AG04449 (cell line): ENCODE measurements at places on chromosomes 1 and 21.

DNA sequence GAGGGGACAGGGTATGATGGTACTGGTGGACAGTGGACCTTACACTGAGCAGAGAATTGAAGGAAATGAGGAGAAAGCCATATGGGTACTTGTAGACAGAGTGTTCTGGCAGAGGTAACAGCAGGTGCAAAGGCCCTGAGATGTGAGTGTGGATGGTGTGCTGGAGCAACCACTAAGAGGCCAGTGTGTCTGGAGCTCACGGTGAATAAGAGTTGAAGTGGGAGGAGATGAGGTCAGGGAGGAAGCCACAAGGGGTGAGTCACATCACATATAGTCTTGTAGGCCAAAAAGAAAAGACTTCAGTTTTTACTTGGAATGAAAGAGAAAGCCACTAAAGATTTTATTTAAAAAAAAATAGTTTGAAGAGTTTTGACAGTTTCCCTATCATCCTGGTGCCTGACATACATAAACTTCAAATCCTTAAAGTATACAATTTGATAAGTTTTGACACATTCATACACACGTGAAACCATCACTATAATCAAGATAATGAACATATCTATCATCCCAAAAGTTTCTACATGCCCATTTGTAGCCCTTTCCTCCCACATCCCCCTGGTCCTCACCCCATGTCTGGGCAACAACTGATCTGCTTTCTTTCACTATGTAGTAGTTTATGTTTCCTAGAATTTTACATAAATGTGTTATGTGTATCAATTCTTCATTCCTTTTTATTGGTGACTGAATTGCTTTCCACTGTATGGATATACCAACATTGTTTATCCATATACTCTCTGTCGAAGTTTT is 148.4 kb downstream of the GPATCH2 start:
- peak; percentile 62 for DNase-seq

DNA sequence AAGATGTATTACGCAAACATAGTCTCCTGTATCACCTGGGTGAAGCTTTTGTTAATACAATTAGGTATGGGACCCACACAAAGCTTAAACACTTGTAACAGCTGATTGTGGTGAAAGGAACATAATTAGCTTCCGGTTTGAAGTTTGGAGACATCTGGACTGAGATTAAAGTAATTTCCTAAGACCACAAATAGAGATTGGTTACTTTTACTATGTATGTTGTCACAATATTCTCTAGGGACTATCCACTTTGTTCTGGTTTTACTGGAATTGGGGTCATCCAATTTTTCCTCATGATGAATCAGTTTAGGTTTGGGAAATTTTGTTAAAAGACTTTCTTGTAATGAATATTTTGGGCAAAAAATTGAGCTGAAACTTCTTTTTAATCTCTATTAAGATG is 71.8 kb upstream of the SAMSN1 start:
- no peak for DNase-seq

DNA sequence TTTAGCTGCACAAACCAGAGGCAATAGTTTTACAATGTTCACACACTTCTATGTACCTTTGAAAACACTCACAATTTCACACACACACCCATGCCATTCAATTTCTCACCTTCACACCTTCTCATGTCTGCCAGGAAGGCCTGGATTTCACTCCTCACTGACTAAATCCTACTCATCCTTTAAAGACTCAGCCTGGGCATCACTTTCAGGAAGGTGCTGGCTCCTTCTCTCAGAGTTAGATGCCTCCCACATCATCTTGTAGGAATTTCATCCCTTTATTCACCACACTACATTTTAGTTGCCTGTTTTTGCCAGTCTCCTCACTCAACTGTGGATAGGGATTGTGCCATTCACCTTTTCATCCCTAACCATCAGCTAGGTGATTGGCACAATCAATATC is 2.3 kb downstream of the IL20 start:
- DNase-seq = no peak

DNA sequence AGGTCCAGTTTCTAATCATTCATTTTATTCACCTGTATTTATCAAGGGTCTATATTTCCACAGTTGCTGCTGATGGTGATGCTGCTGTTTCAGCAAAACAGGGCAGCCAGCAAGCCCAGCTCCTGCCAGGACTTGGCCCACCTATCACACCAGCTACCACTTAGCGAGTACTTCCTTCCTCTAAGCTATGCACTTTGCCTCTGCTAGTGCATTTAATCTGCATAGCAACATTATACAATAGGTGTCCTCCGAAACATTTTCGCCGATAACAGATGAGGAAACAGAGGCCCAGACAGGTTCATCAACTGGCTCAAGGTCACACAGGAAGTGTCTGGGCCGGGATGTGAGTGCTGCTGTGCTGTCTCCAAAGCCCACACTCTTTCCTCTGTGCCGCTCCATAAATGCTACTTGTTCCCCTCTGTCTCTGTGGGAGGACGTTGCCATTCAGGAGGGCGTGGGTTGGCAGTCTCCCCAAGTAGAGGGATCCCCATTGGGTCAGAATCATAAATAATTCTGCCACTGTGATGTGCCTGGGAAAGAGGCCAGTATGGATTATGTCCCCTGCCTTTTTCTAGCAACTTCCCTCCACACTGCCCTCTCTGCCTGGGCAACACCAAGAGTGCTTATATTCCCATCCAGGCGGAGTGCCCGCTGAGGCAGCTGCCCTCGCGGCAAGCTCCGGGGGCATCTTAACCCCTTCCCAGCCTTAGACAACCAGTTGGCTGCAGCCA is 9.4 kb upstream of the PLEKHA6 start:
- DNase-seq = no peak

DNA sequence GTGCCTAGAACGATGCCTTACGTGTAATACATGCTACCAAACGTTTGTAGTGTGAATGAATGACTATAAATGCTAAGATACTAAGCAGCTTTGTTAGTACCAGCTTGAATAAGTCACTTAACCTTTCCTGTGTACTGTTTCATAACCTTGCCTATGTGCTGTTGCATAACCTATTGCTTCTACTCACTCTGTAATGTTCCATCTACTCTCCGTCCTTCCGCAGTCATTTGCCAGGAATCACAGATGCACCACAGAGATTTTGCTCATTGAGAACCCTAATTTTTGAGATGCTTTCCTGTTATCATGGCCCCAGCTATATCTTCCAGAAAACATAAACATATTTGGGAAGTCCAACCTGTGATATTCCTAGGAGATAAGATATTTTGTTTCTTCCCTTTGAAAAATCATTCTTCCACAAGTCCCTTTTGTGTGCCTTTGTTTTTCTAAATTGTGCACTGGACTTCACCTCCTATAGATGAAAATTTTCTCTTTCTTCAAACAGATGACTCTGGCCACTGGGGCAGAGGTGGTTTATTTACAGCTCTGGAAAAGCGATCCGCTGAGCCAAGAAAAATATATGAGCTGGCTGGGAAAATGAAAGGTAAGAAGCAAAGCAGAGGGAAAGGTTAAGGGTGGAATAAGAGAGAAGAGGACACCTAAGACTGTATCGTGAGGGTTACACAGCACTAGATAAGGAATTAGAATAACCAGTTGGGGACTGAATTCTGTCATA is 44.8 kb downstream of the CHD1L start:
- no peak for DNase-seq

DNA sequence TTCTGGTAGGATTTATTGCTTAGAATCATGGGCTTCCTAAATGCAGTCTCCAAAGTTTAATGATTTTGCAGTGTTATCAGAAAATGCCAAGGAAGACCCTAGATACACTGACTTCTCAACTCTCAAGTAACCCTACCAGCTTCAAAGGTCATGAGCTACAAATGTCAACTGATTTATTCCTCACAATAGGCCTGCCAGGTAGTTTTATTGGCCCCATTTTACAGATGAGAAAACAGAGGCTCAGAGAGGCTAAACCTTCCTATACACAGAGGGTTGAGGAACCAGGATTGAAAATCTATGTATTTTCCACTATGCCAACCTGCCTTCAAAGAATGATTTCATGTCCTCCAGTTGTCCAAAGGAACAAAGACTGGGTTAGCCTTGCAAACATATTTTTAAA is 384.4 kb upstream of the POU3F1 start:
- DNase-seq = no peak

DNA sequence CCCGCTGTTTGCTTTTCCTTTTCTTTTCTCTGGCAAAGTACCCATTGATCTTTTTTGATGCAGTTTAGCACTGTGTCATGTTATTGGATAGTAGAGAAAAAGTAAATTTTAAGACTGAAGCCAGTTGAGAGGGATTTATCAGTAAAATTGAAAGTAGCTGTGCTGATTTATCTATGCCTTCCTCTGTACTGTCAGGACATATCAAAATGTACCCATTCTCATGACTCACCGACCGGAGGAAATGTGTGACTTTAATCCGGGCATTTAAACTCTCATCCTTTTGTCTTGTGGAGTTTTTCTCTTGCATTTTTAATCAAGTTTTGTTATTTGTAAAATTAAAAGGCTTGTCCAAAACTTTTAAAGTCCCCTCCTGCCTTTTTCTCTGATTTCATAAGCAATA is 276.6 kb upstream of the FMN2 start:
- DNase-seq = no peak

DNA sequence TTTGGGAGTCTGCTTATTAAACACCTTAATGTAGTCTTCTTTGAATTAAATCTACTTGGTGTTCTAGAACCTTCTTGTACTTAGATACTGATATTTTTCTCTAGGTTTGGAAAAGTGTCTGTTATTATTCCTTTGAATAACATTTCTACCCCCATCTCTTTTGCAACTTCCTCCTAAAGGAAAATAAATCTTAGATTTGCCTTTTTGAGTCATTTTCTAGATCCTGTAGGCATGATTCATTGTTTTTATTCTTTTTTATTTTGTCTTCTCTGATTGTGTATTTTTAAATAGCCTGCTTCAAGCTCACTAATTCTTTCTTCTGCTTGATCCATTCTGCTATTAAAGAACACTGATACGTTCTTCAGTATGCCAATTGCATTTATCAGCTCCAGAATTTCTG is 155.9 kb upstream of the NEGR1 start:
- no peak for DNase-seq

DNA sequence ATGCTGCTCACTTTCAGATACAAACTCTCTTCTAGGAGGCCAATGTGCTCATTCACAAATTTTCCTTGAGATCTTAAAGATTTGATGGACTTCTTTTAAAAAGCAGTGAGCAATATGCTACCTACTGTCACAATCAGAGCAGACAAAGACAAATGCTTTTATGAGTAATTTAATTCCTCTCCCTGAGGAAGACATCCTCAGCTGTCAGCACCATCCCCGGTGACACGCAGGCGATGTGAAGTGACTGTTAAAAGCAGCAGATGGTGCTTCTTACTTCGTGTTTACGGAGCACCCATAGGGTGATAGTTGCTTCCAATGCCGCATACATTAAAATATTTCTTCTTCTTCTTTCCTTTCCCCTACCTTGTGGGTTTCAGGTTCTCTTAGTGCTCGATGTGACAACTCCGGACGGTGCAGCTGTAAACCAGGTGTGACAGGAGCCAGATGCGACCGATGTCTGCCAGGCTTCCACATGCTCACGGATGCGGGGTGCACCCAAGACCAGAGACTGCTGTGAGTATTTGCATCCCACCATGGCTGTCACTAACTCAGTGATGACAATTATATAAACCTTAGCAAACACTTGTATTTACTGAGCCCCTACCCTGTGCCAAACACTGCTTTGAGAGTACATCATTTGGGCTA is 29.1 kb downstream of the LAMC2 start:
- no peak for DNase-seq

DNA sequence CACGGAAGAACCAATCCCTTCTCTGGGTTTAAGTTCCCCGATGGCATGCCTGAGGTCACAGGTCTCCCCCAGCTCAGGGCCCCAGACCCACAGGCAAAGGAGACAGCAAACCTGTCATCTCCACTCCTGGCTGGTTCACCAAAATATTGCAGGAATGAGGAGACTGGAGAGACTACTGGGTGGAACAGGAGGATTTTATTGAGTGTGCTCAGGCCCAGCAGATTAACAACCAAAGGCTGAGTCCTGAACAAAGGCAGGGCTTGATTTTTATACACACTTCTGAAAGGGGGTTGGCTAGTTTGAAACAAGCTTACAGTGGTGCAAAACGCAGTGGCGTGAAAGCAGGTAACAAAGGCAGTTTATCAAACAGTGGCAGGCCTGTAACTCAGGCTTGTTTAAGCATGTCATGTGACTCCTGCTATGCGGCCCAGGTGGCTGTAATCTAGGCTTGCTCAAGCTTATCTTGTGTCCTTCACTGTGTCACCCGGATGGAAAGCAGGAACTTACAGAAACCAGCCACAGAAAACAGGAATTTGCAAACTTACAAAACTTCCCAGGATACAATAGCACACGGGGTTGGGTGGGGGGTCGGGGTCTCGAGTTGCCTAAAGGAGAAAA is 27.4 kb upstream of the KCNJ15 start:
- no peak for DNase-seq

DNA sequence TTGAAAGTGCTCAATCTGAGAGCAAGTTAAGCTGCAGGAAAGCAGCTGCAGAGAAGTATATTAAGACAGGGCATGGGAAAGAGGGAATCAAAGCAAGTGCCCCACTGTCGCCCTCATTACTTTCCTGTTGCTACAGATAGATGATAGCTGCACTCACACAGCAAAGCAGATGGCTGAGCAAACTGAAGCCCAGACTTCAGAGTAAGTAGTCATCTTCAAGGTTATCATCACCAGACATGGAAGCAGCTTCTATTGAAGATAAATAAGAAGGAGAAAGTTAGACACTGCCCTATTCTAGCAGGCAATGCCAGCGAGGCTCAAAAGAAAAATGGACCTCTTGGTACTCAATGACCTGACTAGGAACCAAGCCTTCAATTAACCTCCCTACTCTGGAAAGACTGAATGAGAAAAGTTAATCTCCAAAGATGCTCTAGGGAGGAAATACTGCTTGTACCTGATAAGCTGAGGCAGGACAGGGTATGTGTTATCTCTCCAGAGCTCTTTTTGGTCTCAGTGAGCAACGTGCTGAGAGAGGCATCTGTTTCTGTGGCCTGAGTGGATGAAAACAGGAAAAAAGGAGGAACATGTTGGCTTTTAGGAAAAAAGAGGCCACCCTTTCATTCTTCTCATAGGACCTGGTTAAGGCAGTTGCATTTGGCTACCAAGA is 11.1 kb upstream of the MRPL9 start:
- DNase-seq = no peak
